Activated CD8-positive, alpha-beta memory T cell treated with anti-CD3 and anti-CD28 coated beads for 1 hour (primary cell): ENCODE measurements at places on chromosomes 6 and 20.

DNA sequence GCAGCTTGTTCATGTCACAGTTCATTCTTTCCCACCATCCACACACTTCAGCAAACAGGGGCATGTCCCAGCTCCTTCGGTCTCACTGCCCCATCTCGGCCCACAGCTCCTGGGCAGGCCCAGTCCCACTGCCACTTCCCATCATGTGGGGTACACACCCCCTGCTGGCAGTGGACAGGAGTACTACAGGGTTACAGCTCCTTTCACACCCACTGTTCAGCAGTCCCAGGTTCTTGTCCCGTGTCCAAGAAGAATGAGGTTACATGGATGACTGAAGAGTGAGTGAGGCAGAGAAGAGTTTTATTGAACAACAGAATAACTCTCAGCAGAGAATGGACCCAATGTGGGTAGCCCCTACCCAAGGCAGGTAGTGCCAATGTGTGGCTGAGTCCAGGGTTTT lies 77.8 kb upstream of the SMLR1 start:
- DNase-seq, result no peak

- DNase-seq, result no peak
Measured at GRCh38 chr6:52352239-52353018, 9.5 kb upstream of the PAQR8 start.

- no peak for DNase-seq
Measured at GRCh38 chr6:121110733-121111132, 223.5 kb downstream of the TBC1D32 start.

DNA sequence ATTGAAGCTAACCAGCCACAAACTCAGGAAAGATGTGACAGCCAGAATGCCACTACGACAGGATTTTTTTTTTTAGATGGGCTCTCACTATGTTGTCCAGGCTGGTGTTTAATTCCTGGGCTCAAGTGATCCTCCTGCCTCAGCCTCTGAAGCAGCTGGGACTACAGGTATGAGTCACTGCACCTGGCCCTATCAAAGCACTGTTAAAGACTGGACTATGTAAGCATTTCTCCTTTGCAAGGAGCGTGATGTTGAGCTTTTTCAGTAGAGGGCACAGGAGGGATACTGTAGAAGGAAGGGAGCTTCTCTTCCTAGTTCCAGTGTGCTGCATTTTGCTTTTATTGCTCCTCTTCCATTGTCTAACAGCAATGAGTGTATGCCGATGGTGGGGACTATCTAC lies 35.8 kb downstream of the ZBTB9 start:
- no peak for DNase-seq

DNA sequence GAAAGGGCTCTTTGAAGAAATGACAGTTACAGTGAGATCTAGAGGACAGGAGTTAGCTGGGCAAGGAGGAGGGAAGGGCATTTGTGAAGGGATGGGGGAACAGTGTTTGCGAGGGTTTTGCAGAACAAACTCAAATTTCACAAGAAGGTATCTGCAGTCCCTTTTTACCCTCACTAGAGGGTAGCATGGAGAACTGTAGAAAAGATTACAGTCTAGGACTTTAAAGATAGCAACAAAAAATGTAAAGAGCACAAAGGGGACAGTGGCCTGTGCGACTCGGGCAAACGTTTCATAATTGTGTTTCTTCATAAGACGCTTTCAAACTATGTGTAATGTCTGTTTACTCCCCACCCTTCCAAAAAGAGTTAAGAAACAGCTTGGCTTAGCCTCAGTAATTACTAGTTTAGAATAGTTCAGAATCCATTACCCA lies 21.2 kb upstream of the ASXL1 start:
- no peak for DNase-seq

DNA sequence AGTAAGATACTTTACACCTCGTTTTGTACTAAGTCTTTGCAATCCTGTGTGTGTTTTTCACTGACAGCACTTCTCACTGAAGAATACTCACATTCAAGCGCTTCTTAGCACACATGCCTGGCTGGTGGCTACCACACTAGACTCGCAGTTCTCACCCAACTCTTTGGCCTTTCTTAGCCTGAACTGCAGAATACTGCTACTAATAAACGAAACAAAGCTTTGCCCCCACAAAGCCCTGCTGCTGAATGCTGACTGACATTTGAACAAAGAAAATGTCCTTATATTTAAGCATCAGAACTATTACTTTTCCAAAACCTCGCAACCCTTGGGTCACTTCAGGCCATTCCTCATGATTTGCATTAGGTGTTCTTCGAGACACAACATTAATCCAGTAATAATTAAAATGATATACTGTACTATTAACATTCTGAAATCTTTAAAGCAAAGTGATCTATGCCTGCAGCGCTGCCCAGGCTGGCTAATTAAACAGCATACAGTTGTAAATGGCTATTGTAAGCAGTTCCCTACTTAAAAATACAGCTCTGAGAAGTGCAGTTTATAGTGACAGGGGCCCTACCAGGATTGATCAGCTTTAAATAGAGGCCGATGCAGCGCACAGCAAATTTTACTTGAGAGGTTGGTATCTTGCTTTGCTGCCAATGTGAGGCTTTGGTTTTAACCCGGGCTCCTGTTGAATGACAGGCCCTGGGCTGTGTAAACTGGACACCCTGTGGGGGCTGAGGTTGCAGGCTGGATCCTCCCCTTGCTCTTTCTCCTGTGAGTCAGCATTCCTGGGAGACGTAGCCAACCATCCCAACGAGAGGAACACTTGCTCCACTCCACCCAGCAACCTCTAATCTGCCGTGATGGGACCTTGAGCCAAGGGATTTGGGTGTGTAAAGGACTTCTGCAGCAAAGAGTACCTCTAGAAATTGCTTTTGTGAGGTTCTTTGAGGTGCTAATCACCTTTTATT lies 899.0 kb downstream of the TFAP2A start:
- no peak for DNase-seq
